ENCODE measurements at places on chromosomes 12 and 14.

DNA sequence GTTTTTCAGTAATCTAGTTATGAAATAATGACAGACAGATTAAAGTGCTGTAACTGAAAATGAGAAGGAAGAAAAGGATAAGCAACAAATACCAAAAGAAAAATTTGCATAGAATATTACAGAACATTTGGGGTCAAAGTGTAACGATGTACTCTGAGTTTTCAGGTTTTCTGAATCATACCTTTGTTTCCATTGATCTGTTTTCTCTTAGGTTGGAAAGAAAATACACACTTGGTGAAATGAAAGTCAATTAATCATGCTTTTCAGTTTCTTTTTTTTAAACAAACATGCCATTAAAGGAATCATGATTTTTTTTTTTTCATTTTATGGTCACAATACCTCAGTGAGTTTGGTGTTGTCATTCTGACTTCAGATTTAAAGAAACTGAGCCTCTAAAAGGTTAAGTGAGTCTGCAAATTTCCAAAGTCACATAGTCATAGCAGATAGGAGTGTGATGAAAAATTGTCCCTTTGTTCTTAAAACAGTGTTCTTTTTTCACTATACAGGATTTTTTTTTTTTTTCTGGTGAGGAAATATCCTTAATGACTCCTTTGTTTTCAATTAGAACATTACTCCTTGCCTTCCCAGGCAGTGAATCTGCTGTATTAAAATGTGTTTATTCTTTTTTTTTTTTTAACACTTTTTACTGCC lies 35.9 kb upstream of the PZP start:
- DNase-seq = no peak

GRCh38 chr12:86435053-86435452 lies 178.9 kb upstream of the MGAT4C start:
- DNase-seq = no peak

- no peak for DNase-seq
Observed at GRCh38 chr14:68775614-68776126, 17.2 kb downstream of the ZFP36L1 start.

DNA sequence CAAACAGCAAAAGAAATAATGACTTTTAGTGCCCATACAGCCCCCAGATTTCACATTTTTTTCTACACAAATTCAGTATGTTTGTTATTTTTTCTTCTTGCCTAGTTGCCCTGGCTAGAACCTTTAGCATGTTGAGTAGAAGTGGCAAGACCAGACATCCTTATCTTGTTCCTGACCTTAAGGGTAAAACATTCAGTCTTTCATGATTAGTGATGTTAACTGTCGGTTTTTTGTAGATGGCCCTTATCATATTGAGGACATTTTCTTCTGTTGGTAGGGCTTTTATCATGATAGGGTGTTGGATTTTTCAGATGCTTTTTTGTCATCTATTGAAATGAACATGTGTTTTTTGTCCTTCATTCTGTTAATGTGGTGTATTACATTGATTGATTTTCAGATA lies 17.1 kb downstream of the IRAK3 start:
- no peak for DNase-seq

- DNase-seq = no peak
Observed at GRCh38 chr12:46100551-46101484, 110.4 kb upstream of the SCAF11 start.

GRCh38 chr12:106865683-106866082 lies 90.0 kb upstream of the TMEM263 start:
- no peak for DNase-seq

DNA sequence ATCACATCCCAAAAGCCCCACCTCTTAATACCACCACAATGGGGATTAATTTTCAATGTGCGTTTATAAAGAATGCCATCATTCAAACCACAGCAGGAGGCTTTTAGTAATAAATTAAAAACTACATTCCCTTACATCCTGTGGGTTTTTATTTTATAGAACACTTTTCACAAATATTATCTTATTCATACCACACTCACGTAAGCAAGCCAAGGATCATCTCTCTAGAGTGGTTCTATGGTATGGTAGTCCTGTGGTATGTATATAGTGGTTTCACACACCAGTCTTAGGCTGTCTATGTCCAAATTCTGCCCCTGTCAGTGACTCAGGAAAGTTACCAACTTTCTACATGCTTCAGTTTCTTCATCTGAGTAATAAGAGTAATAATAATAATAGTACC lies 100.2 kb downstream of the GALC start:
- DNase-seq = no peak

- no peak for DNase-seq
Observed at GRCh38 chr12:49843876-49844437, 1.1 kb upstream of the BCDIN3D start.

- DNase-seq = peak; percentile 84
Observed at GRCh38 chr12:121240484-121241101, 30.7 kb downstream of the P2RX4 start.

GRCh38 chr12:6053541-6053940 lies 70.9 kb downstream of the VWF start:
- DNase-seq = no peak

DNA sequence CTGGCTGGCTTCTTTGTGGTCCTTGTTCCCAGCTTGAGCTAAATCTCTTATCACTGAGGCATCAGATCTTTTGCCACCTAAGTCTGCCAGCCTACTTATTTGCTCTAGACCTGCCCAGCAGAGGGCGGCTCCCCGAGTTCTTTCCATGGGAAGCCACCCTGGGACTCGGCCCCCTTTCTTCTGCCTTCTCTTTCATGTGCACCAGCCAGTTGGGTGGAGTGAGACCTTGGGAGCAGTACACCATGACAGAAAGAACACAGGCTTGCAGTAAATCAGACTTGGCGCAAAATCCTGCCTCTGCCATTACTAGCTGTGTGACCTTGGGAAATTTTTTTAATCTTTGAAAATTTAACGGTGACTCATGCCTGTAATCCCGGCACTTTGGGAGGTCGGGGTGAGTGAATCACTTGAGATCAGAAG lies 7.4 kb downstream of the SMAGP start:
- peak; percentile 28 for DNase-seq

DNA sequence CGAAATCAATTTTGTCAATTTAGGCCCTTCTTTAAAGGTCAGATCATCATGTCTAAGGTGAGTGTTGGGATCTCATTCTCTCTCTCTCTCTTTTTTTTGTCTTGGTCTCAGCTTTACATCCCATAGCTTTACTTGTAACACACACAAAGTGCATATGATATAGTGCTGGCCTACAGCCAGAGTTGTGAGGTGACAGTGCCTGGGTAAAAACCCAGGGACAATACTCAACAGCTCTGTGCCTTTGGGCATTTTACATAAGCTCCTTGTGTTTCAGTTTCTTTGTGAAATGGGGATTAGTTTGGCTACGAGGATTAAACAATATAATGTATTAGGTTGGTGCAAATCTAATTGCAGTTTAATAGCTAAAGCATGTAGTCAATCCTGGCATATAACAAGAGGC lies 40.2 kb downstream of the GRIP1 start:
- DNase-seq = no peak

DNA sequence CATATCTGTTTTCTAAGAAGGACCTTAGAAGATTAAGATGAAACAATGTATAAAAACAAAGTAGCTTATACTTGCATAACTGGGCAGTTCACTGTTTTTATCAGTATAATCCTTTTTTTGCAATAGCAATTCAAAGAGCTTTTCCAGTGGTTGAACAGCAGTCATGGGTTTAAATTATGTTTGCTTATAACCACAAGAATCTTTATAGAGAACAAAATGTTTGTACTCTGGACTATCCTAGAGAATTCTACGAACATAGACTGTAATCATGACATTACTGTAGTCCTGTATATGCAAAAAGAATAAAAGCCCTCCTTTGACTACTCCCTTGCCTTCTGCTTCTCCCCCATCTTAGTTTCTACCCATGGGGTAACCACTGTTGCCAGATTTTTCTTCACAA lies 5.7 kb downstream of the FAM177A1 start:
- DNase-seq = no peak

- no peak for DNase-seq
Observed at GRCh38 chr12:96749999-96750398, 157.1 kb upstream of the NEDD1 start.

GRCh38 chr12:6582196-6582595 lies 14.1 kb upstream of the NOP2 start:
- DNase-seq = no peak

DNA sequence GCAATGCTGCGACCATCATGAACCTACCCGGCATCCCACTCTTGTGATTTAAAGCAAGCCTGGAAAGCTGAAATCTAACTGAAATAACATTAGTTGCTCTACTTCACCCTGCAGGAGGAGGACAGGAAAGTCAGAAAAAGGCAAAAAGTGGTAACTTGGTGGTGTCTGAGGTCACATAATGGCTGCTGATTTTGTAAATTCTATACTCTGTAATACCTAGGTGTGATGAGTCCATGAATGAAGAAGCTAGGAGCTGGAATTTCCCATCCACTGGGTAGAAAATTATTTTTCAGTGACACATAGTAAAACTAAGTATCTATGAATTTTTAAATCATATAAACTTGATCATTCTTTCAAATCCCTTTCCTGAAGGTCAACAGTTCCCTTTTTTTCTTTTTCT lies 183.8 kb downstream of the FOXN3 start:
- DNase-seq = no peak

GRCh38 chr14:59534361-59534987 lies 42.1 kb downstream of the CCDC175 start:
- no peak for DNase-seq

DNA sequence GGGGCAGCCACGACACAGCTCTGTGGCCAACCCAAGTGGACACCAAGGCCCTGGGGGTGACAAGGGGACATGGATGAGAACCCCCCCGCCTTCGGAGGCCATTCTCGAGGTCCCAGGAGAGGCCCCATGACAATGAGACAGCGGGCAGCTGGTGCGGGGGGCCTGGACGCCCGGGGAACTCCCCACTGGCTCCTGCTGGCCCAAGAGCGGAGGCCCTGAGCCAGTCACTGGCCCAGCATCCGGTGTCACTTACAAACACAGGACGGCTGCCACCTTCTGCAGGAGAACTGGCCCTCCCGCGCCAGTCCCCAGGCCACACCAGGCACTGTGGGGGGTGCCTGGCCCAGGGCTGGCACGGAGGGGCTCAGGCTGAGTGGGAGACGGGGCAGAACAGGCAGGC lies 51.4 kb downstream of the NCOR2 start:
- DNase-seq = no peak

GRCh38 chr12:4763549-4763948 lies 43.3 kb downstream of the GALNT8 start:
- no peak for DNase-seq

- DNase-seq = no peak
Observed at GRCh38 chr14:81235096-81235495, 14.3 kb upstream of the GTF2A1 start.

DNA sequence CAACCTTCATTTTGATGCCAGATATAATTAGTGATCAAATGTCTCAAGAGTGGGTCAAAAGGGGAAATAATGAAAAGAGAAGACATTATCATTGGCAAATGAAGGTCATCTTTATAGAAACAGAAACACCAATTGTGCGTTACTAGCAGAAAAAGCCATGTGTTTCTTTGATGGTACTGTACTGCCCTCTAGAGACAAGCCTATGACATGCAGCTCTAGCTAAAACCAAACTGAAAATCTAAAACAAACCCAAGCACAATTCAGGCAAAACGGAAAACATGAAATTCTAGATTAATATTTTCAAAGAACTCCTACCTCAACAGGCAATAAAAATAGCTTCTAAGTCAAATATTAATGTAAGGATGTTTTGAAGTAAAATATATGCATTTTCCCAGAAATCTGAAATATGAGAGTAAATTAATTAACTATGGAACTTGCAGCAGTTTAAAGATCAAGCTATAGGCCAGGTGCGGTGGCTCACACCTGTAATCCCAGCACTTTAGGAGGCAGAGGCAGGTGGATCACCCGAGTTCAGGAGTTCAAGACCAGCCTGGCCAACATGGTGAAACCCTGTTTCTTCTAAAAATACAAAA lies 115.4 kb downstream of the KLHL28 start:
- peak; percentile 2 for DNase-seq

DNA sequence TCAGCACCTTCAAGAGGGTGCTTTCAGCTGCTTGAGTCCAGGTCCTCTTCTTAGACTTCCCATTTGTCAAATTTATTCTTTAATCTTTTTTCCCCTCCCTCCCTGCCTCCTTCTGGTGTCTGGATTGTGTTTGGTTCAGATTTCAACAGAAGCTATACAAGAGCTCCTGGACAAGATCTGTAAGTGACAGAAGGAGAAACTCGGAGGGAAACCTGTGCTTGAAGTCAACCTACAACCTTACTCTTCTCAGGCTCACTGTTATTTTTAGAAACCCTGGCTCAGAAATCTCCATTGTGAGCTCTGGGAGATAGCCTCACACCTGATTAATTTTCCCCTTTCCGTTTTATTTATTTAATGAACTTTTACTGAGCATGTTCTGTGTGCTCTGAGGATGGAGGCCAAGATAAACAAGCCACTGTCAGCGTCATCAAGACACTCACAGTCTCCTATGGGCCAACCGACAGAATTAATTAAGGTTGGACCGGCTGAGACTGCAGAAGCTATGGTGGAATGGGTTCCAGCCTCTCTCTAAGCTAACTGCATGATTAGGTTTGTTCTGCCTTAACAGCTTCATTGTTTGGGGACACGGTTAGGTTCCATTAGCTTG lies 13.5 kb downstream of the PDE1B start:
- DNase-seq = no peak

- no peak for DNase-seq
Observed at GRCh38 chr12:53754633-53755264, 3.0 kb upstream of the CISTR start.

DNA sequence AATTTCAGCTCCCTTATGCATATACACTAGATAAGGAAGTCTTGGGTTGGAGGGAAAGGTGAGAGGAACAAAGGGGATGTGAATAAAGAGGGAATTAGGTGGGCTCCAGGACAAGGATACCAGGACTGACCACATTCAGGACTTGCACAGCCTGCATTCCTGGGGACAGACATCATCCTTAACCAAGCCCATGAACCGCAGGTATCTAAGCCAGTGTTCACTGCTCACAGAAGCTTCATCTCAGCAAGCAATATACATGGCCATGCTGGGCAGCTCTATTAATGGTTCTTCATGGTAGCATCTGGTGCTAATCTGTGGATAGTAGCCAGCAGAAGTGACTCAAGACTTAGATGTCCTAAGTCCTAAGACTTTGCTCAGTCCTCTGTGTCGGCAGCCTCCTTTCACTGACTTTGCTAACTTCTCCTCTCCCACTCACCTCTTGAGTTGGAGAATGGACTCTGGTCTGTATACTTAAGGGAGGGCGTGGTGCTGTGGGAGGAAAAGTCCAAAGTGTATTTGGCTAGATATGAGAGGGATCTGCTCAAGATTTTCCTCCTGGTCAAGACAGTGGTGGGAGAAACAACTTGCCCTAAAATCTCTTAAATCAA lies 136.1 kb downstream of the ASCL1 start:
- DNase-seq = no peak

DNA sequence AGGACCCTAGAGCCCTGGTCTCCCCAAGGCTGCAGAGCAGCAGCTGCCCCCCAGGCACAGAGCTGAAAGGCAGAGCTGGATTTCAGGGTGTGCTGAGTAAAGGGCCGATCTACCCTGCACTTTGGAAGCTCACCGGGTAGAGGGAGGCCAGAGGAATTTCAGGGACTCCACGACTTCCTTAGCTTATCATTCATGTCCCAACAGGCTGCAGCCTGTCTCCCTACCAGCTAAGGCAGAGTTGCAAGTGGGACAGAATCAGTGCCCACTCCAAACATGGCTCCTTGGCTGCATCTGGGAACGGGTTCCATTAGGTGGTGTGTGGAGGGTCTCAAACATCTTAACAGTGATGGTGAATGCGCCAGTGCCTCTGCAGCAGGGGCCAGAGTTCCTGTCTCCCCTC lies 27.5 kb downstream of the MMAB start:
- DNase-seq = no peak

- DNase-seq = no peak
Observed at GRCh38 chr14:70696026-70696425, 54.3 kb downstream of the TTC9 start.
